A549 treated with CORT108297 at 1 μM for 4 hours (cell line): ENCODE measurements at places on chromosomes 16 and 17. TPM values are rescaled to one million over a fixed set of nuclear protein-coding genes. Genes with fewer than 3 reads are reported as not detected.

CLEC18B gene
- total RNA-seq: 0.18 to 0.37 TPM (median 0.26 TPM) in 5 replicates

DLG4 gene
- 6.8 to 9.8 TPM (median 8.2 TPM) in 5 replicates for total RNA-seq

TMEM92 gene
- 19.2 to 32.5 TPM (median 24.2 TPM) in 5 replicates for total RNA-seq

ZPBP2 gene
- total RNA-seq: not detected in 5 replicates

ZSCAN10 gene
- 0.03 to 0.05 TPM in 2 of 5 replicates, not detected in the others for total RNA-seq

IL17C gene
- not detected in 5 replicates for total RNA-seq

STAC2 gene
- total RNA-seq: 0.25 to 0.40 TPM (median 0.38 TPM) in 5 replicates

LYZL6 gene
- total RNA-seq: not detected in 5 replicates

SDK2 gene
- 0.38 to 0.54 TPM (median 0.50 TPM) in 5 replicates for total RNA-seq

PLEKHM1 gene
- 21.5 to 27.1 TPM (median 25.6 TPM) in 5 replicates for total RNA-seq

TERB1 gene
- 0.06 to 0.07 TPM in 2 of 5 replicates, not detected in the others for total RNA-seq

EPX gene
- total RNA-seq: 0.03 TPM in 1 of 5 replicates, not detected in the others

TMEM256 gene
- total RNA-seq: 177 to 231 TPM (median 209 TPM) in 5 replicates

YWHAE gene
- total RNA-seq: 530 to 1,140 TPM (median 537 TPM) in 5 replicates

TSPAN10 gene
- 4.7 to 6.7 TPM (median 5.5 TPM) in 5 replicates for total RNA-seq

TBC1D3G gene
- not detected in 5 replicates for total RNA-seq

KRT31 gene
- not detected in 5 replicates for total RNA-seq

PHOSPHO1 gene
- 0.40 to 0.92 TPM (median 0.55 TPM) in 5 replicates for total RNA-seq

ARHGAP44 gene
- 2.1 to 3.4 TPM (median 2.7 TPM) in 5 replicates for total RNA-seq

DBNDD1 gene
- 47.3 to 65.3 TPM (median 63.9 TPM) in 5 replicates for total RNA-seq

CHAD gene
- total RNA-seq: not detected in 5 replicates

GCGR gene
- 0.17 to 0.50 TPM (median 0.23 TPM) in 5 replicates for total RNA-seq

SHISA6 gene
- total RNA-seq: not detected in 5 replicates

SOX15 gene
- 0.33 to 0.44 TPM (median 0.41 TPM) in 4 of 5 replicates, not detected in the other for total RNA-seq

ENO3 gene
- total RNA-seq: 48.1 to 62.8 TPM (median 53.1 TPM) in 5 replicates

PIPOX gene
- total RNA-seq: 0.15 to 0.20 TPM (median 0.17 TPM) in 4 of 5 replicates, not detected in the other

PPM1D gene
- total RNA-seq: 17.0 to 22.1 TPM (median 19.5 TPM) in 5 replicates

SMG1 gene
- 14.3 to 25.3 TPM (median 22.3 TPM) in 5 replicates for total RNA-seq

AXIN2 gene
- 0.78 to 1.4 TPM (median 0.95 TPM) in 5 replicates for total RNA-seq

VAT1L gene
- total RNA-seq: 0.02 to 0.03 TPM in 2 of 5 replicates, not detected in the others

HLF gene
- total RNA-seq: 0.08 to 0.23 TPM (median 0.16 TPM) in 5 replicates

WSCD1 gene
- total RNA-seq: 2.6 to 4.4 TPM (median 4.1 TPM) in 5 replicates

ARHGDIG gene
- total RNA-seq: 2.4 to 3.5 TPM (median 3.3 TPM) in 5 replicates

KRTAP4-3 gene
- not detected in 5 replicates for total RNA-seq

KRTAP2-3 gene
- 0.11 to 0.18 TPM (median 0.17 TPM) in 3 of 5 replicates, not detected in the others for total RNA-seq

TLCD3B gene
- 0.23 to 0.58 TPM (median 0.42 TPM) in 5 replicates for total RNA-seq

CHST4 gene
- 0.05 to 0.13 TPM (median 0.08 TPM) in 4 of 5 replicates, not detected in the other for total RNA-seq

CDRT15 gene
- not detected in 5 replicates for total RNA-seq

NOG gene
- 0.76 to 1.2 TPM (median 1.1 TPM) in 5 replicates for total RNA-seq

HSD3B7 gene
- 13.0 to 16.0 TPM (median 15.0 TPM) in 5 replicates for total RNA-seq

KCNH6 gene
- total RNA-seq: not detected in 5 replicates

BCAR1 gene
- 61.8 to 99.2 TPM (median 92.7 TPM) in 5 replicates for total RNA-seq

GP2 gene
- total RNA-seq: not detected in 5 replicates
